Suprapubic skin (tissue), 4 donors: ENCODE measurements at places on chromosomes 3 and 15. TPM values are rescaled to one million over a fixed set of nuclear protein-coding genes. Genes with fewer than 3 reads are reported as not detected.

The IGSF10 gene
- total RNA-seq: 2.1 TPM

The NRROS gene
- total RNA-seq: 0.95 TPM

The A4GNT gene
- total RNA-seq: not detected

- DNase-seq: no peak
These were observed 141.3 kb downstream of the ADAM10 start for GRCh38 chr15:58608129-58608590.

- DNase-seq: no peak
These were observed 66.1 kb downstream of the HMG20A start for GRCh38 chr15:77486542-77487468.

- DNase-seq: no peak
These were observed 88.0 kb upstream of the ALCAM start for GRCh38 chr3:105278688-105279087.

DNA sequence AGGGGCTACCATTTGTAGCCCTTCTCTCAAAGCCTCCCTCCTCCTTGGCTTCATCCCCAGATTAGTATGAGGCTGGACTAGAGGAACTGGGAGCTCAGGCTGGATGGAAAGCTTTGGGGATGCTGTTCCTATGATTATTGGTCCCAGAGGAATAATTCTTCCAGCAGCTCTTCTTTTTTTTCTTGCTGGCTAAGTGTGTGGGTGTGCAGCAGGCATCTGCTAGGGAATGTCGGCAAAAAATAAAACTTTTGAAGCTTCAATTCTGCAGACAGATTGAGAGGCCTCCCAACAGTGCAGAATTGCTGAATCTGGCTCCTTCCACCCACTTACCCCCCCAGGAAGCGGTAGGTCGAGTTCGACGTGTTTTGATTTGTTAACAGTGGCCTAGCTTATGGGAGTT is 138.5 kb upstream of the ANKRD28 start:
- no peak for DNase-seq

DNA sequence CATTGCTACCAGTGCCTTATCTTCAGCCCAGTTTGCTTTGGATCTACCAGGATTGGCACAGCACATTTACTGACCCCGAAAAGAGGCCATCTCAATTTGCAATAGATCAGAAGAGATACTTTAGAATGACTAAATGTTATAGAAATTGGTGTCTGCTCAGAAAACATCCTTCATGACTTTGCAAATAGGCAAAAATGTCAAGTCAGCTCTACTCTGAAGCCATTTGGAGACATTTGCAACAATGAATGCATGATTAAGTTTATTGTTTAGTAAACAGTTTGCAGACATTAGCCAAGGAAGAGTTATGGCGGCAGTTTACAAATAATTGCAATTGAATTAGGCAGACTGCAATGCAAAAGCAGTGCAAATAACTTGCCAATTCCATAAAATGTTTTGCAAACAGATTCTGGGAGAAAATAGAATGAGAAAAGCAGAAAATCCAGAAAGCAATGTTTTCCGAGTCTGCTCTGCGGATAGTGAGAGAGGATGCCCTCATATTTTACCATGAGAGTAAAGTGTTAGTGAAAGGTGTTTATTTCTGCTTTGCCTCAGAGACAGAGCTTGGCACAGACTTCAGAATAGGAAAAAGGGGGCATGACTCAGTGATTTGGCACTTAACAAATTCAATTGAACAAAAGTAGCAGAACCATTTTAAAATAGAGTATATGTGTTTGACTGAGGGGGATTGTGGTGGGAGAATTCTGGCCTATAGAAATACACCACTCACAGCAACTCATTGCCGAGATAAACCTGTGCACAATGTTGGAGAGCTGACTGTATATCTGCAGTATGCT is 334.9 kb upstream of the NR2F2 start:
- DNase-seq: no peak

DNA sequence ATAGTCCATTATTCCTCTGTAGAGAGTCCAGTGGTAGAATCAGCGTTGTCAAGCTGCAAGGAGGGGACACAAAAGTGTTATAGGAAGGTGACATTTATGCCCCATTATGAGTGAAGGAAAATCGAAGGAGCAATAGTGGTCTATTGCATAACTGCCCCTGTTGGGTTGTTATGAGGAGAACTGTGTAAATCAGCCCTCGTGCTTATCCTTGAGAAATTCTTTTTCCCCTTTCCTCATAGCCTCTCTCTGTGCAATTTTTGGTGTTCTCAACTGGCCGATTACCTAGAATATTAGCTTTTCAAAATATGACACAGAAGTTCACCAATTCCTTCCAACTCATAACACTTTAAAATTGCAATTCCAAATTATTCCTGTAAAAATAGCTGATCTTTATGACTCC is 286.6 kb downstream of the RBMS3 start:
- DNase-seq: no peak

GRCh38 chr3:171384101-171384891 is 75.9 kb downstream of the TNIK start:
- DNase-seq: no peak

GRCh38 chr15:27514526-27514925 is 543.5 kb downstream of the GABRG3 start:
- no peak for DNase-seq

- no peak for DNase-seq
These were observed 87.3 kb upstream of the C15orf61 start for GRCh38 chr15:67433495-67434099.

- DNase-seq: no peak
These were observed at the start of gene FLNB for GRCh38 chr3:58008141-58009025. TSS of gene FLNB (plus strand) at chr3:58008422. CDS start at chr3:58008565, 143 bp downstream.

- DNase-seq: peak; percentile 79
These were observed 843 bp downstream of the GLCE start for GRCh38 chr15:69161079-69161877.
